ENCODE measurements at places on chromosomes 11 and 22. TPM values are rescaled to one million over a fixed set of nuclear protein-coding genes. Genes with fewer than 3 reads are reported as not detected.

GRCh38 chr11:7484645-7485044 is 661 bp upstream of the OLFML1 start:
- H3K27me3 ChIP-seq, result no peaks in the 10 kb centered on the region
- no peak overlapping the region for H3K27ac ChIP-seq
- H3K4me3 ChIP-seq, result no peak overlapping the region
- no peaks in the 10 kb centered on the region for H3K36me3 ChIP-seq
- H3K4me1 ChIP-seq, result no peaks in the 10 kb centered on the region

- peaks cover 16% of the 10 kb centered on the region for H3K4me1 ChIP-seq
- H3K27ac ChIP-seq, result no peak overlapping the region
- DNase-seq, result no peak
Observed at GRCh38 chr11:119342023-119342300, 1.3 kb upstream of the C1QTNF5 start.

DNA sequence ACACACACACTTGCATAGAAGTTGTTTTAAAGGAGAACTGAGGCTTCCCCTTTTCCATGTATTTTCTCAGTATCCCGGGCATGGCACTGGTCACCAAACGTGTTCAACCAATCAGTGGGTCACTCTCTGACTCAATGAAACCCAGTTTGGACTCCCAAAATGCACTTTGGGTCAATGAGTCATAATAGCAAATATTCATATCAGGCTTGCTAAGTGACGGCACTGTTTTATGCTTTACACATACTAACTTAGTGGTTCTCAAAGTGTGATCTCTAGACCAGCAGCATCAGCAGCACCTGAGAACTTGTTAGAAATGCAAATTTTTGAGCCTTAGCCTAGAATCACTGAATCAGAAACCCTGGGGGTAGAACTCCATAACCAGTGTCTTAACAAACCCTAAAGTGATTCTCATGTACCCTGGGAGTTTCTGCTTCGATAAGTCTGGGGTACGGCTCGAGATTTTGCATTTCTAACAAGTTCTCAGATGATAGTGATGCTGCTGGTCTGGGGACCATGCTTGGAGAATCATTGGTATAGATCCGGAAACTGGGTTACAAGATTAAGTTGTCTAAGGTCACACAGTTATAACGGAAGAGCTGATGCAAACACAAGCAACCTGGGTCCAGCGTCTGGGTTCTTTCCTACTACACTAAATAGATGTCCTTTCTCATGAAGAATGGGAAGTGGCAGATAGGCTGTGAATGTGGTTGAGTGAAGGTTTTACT is 35.6 kb downstream of the ETS1 start:
- H3K27ac ChIP-seq, result no peak overlapping the region
- no peak for DNase-seq
- no peak overlapping the region for H3K4me3 ChIP-seq
- no peaks in the 10 kb centered on the region for H3K27me3 ChIP-seq
- no peaks in the 10 kb centered on the region for H3K36me3 ChIP-seq
- no peaks in the 10 kb centered on the region for H3K4me1 ChIP-seq

GRCh38 chr22:29469755-29470154 is 10.3 kb upstream of the NEFH start:
- H3K27me3 ChIP-seq, result no peaks in the 10 kb centered on the region
- H3K4me3 ChIP-seq, result no peak overlapping the region
- no peaks in the 10 kb centered on the region for H3K36me3 ChIP-seq
- no peaks in the 10 kb centered on the region for H3K4me1 ChIP-seq
- no peak overlapping the region for H3K27ac ChIP-seq

DNA sequence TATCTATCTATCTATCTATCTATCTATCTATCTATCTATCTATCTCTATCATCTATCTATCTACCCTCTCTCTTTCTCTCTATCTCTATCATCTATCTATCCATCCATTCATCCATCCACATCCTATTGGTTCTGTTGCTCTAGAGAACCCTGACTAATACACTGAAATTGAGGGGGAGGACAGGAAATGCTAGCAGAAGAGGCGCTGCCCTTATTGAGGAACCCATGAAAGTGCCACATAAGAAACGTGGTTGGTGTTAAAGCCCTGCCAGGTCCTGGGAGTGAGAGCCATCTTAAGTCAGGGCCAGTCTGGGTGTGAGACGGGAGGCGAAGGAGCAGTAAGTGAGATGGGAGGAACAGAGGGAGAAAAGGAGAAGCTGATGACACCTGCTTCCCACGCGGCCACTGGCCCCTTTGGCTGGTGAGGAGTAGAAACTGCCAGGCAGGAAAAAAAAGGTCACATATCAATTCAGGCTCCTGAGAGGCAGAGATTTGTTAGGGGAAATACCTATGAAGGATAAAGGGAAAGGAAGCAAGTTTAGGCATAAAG is 87.9 kb upstream of the PLET1 start:
- H3K4me3 ChIP-seq, result no peak overlapping the region
- no peaks in the 10 kb centered on the region for H3K27me3 ChIP-seq
- H3K27ac ChIP-seq, result no peak overlapping the region
- peaks cover 9% of the 10 kb centered on the region for H3K4me1 ChIP-seq
- DNase-seq, result no peak
- no peaks in the 10 kb centered on the region for H3K36me3 ChIP-seq

DNA sequence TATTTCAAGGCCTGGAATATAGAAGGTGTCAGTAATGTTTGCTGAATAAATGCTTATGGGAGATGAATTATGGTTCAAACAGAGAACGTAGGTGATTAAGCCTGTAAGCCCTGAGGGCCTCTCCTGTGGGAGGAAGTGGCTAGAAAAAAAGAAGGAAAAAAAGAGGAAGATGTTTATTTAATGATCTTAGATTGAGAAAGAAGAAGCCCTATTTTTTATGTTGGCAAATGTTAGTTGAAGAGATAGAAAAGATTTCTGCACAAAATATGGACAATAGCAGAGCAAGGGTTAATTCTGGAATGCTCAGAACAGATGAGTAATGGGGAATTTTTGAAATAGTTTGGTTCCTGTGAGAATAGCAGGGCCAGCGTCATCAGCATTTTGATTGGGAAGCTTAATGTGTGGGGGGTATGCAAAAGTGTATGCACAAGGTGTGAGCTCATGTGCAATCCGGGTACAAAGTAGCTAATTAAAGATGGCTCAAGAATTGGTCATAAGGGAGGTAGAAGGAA is 95.7 kb downstream of the TEAD1 start:
- peaks cover 5% of the 10 kb centered on the region for H3K36me3 ChIP-seq
- peaks cover 61% of the 10 kb centered on the region for H3K4me1 ChIP-seq
- H3K4me3 ChIP-seq, result no peak overlapping the region

DNA sequence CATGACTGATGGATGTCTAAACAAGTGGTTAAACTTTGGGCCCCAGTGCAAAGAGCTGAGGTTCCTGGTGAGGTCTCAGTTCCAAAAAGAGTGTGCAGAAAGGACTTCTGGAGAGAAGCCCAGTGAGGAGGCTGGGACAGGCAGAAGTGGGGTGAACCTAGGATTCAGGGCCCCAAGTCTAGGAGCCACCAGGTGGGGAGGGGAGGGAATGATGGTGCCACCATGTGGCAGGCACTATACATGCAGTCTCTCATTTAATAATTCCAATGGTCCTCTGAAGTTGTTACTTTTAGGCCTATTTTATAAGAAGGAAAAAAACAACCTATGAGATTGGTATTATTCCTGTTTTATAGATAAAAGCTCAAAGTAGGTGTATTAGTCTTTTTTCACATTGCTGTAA is 102.0 kb downstream of the INSC start:
- H3K4me1 ChIP-seq, result no peaks in the 10 kb centered on the region
- no peak overlapping the region for H3K4me3 ChIP-seq
- H3K27me3 ChIP-seq, result no peaks in the 10 kb centered on the region
- H3K27ac ChIP-seq, result no peak overlapping the region

DNA sequence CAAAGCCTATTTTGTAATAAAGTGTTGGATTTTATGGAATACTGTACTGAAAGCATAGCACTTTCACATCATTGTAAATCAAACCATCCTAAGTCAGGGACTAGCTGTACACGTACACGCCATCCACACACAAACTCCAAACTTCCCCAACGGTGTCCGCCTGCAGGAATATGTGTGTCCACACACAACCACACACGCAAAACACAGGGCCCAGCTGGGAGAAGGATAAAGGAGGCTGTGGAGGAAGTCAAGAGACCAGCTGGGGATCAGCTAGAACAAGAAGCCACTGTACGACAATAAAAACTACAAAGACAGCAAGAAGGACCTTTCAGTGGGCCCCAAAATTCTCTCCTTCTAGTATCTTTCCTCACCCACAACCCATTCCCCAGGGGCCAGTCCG is 1.6 kb downstream of the TRIM29 start:
- no peaks in the 10 kb centered on the region for H3K4me1 ChIP-seq
- peak; percentile 2 for DNase-seq
- H3K36me3 ChIP-seq, result no peaks in the 10 kb centered on the region
- H3K27ac ChIP-seq, result no peak overlapping the region
- no peak overlapping the region for H3K4me3 ChIP-seq

DNA sequence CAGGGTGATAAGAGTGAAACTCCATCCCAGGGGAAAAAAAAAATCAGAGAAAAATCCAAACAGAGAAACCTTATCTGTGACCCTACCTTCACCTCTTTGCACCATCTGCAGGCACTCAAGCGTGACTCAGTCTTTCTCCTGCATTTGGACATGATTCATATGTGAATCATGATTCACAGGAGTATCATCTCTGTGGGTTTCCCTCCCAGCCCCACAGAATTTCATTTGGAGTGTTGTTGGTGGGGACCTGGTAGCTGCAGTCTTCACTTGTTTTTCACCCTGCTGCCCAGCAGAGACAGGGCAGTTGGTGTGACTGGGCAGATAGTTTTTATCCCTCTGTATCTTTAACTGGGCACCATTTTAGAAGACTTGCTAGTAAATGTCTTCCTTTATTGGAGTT is 75.7 kb downstream of the DEPDC5 start:
- H3K4me3 ChIP-seq, result peak overlapping the region; percentile 41
- peaks cover 13% of the 10 kb centered on the region for H3K4me1 ChIP-seq

DNA sequence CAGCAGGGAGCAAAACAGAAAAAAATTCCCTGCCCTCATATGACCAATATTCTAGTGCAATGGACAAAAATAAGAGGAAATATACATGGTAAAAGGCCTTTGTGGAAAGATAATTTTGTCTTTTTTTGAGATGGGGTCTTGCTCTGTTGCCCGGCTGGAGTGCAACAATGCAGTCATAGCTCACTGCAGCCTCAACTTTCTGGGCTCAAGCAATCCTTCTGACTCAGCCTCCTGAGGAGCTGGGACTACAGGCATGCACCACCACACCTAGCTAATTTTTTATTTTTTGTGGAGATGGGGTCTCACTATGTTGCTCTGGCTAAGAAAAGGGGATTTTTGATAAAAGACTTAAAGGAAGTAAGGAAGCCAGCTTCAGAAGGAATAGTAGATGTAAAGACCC is 25.7 kb upstream of the DDX10 start:
- H3K4me3 ChIP-seq, result no peak overlapping the region
- H3K4me1 ChIP-seq, result no peaks in the 10 kb centered on the region

- H3K4me1 ChIP-seq, result no peaks in the 10 kb centered on the region
- no peak overlapping the region for H3K27ac ChIP-seq
- H3K36me3 ChIP-seq, result no peaks in the 10 kb centered on the region
Observed at GRCh38 chr22:47716890-47717615, 954.6 kb downstream of the TBC1D22A start.

GRCh38 chr11:63015521-63016215 is at the start of gene SLC22A8:
TSS of gene SLC22A8 (minus strand) at chr11:63015841. CDS start at chr11:63014958, 883 bp downstream.
- H3K27ac ChIP-seq, result no peak within 1 kb of the TSS
- H3K36me3 ChIP-seq, result no peaks in the 10 kb centered on the region
- H3K4me1 ChIP-seq, result peaks cover 15% of the 10 kb centered on the region
- DNase-seq, result no peak
- no peak within 1 kb of the TSS for H3K4me3 ChIP-seq

GRCh38 chr11:69057801-69058200 is 9.1 kb downstream of the TPCN2 start:
- H3K36me3 ChIP-seq, result peaks cover 20% of the 10 kb centered on the region
- no peak for DNase-seq
- H3K4me3 ChIP-seq, result no peak overlapping the region
- H3K4me1 ChIP-seq, result no peaks in the 10 kb centered on the region
- H3K27ac ChIP-seq, result no peak overlapping the region
- no peaks in the 10 kb centered on the region for H3K27me3 ChIP-seq

- no peak for DNase-seq
- H3K4me1 ChIP-seq, result peaks cover 7% of the 10 kb centered on the region
- H3K27ac ChIP-seq, result no peak overlapping the region
Observed at GRCh38 chr11:66293777-66294625, 2.3 kb downstream of the TMEM151A start.

DNA sequence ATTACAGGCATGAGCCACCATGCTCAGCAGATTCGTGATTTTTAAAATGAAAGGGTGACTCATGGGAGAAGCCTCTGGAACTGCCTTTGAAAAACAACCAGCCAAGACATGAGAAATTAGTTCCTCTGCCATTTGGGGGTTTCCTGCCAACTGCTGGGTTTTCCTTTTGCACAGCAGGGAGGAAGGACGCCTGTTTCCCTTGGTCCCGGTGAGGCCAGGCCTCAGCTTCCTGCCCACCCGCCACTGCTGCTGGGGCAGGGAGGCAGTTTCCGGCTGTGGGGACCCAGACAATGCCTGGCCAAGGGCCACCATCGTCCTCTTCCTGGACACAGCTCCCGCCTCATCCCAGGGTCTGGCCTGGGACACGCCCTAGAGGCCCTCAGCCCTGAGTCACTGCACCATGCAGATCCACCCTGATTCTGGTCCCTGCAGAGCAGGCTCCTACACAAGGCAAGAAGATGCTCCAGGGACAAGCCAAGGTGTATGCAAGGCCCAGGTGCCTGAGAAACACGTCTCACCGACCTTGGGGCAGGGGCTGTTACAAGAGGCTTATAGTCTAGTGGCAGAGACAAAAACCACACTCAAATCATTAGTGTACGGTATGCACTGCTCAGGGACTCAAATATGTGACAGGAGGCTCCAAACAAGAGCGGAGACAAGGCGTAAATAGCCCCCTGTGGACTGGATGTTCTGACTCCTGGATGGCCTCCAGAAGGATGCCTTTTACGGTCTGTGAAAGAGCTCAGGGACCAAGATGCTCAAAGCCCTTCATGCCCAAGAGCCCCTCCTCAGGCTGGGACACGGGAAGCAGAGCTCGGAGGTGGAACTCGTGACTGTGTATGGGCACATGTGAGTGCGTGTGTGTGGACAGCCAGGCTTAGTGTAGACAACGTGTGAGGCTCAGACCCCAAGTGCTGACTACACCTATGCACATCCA is 10.0 kb downstream of the PPM1F start:
- peaks cover 20% of the 10 kb centered on the region for H3K36me3 ChIP-seq
- DNase-seq, result no peak
- H3K27ac ChIP-seq, result peak overlapping the region; percentile 92
- no peak overlapping the region for H3K4me3 ChIP-seq
- H3K4me1 ChIP-seq, result peaks cover 52% of the 10 kb centered on the region

DNA sequence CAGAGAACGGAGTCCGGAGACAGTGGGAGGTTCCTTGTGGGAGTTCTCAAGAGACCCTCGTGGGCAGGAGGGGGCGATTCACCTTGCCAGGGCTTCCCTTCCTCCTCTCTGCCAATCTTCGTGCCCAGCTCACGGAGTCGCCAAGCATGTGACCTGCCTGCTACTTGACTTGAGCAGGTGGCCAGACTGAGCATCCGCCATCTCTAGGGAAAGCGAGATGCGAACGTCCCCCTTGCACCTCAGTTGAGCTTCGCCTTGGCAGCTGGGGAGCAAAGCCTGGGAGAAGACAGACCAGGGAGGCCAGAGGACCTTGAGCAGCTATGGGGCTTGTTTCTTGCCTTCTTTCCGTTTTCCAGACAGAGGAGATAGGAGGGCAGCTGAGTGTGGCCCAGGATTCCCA is 123.2 kb downstream of the GRIK4 start:
- no peaks in the 10 kb centered on the region for H3K36me3 ChIP-seq
- no peaks in the 10 kb centered on the region for H3K4me1 ChIP-seq
- H3K27ac ChIP-seq, result no peak overlapping the region
- DNase-seq, result no peak
- H3K4me3 ChIP-seq, result no peak overlapping the region

The DDTL gene
- polyA plus RNA-seq, result 2.0 TPM

The METTL15 gene
- polyA plus RNA-seq, result 7.1 TPM

The MYBPC3 gene
- polyA plus RNA-seq, result not detected

The KCNQ1 gene
- 0.15 TPM for polyA plus RNA-seq

The RAPSN gene
- 0.23 TPM for polyA plus RNA-seq

The POU2AF3 gene
- 0.07 TPM for polyA plus RNA-seq

The CYP2D6 gene
- 0.32 TPM for polyA plus RNA-seq

The IL10RA gene
- polyA plus RNA-seq, result 0.05 TPM

All from SK-N-SH (cell line).